KBM-7 (cell line): ENCODE measurements at places on chromosomes 2 and 18.

- peak; percentile 67 for DNase-seq
These were observed 27.3 kb downstream of the GKN2 start for GRCh38 chr2:68925295-68925896.

DNA sequence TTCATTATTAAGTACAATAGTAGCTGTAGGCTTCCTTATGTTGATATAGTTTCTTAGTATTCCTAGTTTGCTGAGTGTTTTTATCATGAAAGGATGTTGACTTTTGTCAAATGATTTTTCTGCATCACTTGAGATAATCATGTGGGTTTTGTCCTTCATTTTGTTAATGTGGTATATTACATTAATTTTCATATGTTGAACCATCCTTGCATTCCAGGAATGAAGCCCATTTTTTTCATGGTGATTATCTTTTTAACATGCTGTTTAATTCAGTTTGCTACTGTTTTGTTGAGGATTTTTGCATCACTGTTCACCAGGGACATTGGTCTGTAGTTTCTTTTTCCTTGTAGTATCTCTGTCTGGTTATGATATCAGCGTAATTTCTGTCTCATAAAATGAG is 82.9 kb upstream of the CNGA3 start:
- DNase-seq: no peak

GRCh38 chr2:181839811-181840210 is 51.7 kb upstream of the ITPRID2 start:
- no peak for DNase-seq

DNA sequence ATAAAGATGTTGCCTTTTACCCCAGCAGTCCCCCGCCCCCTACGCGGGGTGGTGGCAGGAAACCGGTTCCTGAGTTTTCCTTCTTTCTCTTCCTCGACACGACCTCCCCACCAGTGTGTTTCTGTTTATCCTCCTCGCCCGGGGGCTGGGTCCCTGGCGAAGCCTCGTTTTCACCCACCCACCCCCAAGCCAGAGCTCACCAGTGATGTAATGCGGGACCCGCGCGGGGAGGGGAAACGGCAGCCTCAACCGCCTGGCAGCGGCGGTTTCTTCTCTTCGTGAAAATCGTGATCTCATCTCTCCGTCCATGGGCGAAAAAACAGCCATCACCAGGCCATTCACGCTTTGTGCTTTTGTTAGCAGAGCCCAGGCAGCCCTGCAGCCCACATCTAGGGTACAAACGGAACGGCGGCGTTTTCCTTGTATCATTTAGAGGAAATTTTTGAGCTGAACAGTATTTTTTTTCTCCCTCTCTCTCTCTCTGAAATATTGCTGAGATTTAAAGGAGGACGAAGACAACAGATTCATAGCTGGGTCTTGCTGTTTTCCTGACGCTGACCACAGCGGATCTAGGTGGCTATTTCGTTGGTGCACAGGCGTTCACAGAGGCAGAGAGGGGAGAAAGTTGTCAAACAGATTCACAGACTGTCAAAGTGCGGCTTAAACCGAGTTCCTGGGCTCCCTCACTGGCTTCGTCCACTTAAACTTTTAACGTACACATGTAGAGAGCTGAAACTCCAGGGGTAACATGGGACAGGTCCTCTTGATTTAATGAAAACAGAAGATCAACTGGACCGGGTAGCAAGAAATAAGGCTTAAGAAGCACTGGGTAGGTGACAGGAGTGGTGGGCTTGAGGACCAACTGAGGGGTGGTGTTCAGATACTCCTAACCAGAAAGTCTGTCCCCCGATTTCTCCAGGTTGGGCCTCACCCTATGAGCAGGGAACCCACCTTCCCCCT is 21.9 kb upstream of the PAX3 start:
- no peak for DNase-seq

- DNase-seq: no peak
These were observed 90.2 kb downstream of the EHD3 start for GRCh38 chr2:31324016-31324633.

GRCh38 chr18:56451188-56451587 is 187.2 kb downstream of the TXNL1 start:
- DNase-seq: no peak

GRCh38 chr2:39510140-39510539 is 73.1 kb upstream of the MAP4K3 start:
- DNase-seq: no peak

DNA sequence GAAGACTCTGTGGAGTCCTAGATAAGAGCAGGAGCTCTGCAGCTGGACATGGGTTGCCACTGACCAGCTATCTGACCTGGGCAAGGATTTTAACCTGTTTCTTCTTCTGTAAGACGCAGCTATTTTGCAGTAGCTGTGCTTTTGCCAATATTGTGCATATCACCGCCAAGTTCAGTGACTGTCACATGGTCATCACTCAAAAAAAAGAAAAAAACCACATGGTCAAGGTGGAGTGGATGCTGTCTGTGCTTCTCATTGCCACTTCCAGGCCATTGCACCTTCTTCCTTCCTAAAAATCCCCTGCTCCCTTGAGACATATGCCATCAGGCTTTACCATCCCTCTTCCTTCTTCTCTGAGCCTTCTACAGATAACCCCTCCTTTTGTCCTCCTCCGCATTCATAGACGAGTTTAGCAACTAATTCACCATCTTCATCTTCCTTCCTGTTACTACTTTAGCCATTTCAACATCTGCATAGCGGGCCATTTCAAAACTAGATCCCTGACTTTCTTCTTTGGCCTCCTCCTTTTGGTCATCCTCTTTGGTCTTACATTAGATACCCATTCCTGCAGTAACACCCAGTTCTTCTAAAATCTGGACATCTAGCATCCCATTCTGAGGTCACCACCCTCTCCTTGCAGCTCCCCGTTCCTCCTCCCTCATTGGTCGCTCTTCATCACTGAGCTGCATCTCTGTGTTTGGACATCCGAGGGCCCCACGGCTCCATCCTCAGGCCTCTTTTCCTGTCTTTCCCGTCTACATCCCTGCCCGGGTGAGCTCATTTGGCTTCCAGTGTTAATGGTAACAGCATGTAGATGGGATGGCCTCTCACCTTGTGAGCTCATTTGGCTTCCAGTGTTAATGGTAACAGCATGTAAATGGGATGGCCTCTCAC is 17.8 kb downstream of the RNF144A start:
- DNase-seq: peak; percentile 70

- peak; percentile 16 for DNase-seq
These were observed 102.6 kb downstream of the HDAC4 start for GRCh38 chr2:239298116-239298804.

GRCh38 chr18:39604836-39605235 is 2039.2 kb upstream of the CELF4 start:
- no peak for DNase-seq

DNA sequence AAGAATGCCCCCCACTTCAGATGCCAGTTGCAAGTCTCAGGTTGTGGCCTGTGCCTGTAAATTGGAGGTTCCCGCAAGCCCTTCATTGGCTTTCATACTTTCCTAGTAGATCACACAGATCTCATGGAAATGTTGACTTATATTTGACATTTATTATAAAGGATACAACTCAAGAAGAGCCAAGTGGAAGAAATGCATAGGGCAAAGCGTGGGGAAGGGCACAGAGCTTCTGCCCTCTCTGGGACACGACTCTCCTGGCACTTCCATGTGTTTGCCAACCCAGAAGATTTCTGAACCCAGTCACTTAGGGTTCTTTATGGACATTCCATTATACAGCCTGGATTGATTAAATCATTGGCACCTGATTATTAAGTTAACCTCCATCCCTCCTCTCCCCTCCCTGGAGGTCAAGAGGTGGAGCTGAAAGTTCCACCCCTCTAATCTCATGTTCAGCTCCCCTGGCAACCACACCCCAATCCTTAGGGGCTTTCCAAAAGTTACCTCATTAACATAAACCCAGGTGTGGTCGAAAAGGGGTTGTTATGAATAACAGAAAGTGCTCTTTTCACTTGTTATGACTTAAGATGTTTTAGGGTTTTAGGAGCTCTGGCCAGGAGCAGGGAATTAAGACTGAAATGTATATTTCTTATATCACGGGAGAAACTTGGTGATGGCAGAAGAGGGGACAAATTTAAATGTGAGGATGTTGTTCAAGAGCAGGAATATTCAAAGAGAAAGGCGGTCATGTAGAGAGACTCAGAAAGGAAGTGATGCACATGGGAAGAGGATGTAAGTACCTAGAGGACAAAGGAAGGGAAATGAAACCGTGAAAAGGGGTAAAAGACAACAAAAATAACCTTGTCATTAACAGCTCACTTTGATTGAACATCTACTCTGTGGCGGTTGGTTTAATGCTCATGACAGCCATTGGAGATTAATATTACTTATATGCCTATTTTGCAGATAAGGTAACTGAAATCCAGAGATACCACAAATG is 31.8 kb downstream of the SP100 start:
- DNase-seq: no peak

DNA sequence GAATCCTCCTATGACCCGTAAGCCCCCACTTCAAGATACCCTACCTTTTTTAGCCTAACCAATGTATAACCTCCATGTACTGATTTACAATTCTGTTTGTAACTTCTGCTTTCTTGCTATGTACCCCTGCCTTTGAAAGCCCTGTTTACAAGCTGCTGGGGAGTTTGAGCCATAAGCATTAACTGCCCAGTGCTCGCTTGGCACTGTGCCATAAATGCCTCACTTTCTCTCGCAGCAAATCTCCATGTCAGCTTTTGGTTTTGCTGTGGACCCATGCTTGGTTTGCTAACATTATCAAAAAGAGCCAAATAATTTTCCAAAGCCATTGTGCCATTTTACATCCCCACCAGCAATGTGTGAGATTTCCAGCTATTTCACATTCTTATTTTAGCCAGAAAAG is 51.8 kb downstream of the TEX51 start:
- no peak for DNase-seq

DNA sequence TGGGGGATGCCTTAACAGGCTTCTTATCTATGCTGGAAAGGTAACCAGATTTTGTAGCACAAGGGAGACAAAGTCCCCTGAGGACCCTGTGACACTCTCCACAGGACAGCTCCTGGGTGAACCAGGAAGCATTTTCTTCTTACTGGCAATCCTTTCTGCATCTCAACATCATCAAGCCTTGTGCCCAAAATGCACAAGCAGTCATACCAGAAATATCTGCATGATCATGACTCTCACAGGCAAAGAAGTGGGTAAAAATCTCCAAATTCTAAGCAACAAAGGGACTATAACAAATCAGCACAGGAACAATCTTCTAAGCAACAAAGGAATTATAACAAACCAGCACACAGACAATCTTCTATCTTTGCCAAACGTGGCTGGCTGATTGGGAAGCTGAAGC is 99.1 kb upstream of the CD226 start:
- DNase-seq: no peak

DNA sequence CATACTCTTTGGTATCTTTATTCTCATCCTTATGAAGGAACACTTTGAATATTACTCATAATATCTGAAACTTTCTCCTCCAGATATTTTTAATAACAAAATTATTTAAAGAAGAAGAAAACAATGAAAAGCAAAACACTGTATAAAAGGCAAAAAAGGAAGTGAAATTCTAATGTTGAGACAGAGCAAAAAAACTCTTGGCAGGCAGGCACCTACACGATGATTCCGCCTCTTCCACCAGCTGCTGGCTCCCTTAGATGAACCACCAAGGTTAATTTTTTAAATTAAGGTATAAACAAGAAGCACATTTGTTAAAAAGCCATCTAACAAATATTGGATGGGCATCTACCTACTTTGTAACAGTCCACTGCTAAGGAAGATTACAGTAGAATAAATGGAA is 434.7 kb downstream of the EPHA4 start:
- no peak for DNase-seq

- DNase-seq: no peak
These were observed 81.7 kb upstream of the SEC11C start for GRCh38 chr18:59057969-59058368.

GRCh38 chr2:200968735-200969134 is 5.3 kb upstream of the ORC2 start:
- DNase-seq: peak; percentile 16

GRCh38 chr2:121911036-121911435 is 155.6 kb downstream of the TSN start:
- DNase-seq: no peak

- no peak for DNase-seq
These were observed 66.4 kb downstream of the CYB5A start for GRCh38 chr18:74225193-74225840.

GRCh38 chr18:9428301-9428706 is 47.0 kb upstream of the RALBP1 start:
- no peak for DNase-seq

- no peak for DNase-seq
These were observed 368.2 kb downstream of the IRS1 start for GRCh38 chr2:226431288-226431948.

DNA sequence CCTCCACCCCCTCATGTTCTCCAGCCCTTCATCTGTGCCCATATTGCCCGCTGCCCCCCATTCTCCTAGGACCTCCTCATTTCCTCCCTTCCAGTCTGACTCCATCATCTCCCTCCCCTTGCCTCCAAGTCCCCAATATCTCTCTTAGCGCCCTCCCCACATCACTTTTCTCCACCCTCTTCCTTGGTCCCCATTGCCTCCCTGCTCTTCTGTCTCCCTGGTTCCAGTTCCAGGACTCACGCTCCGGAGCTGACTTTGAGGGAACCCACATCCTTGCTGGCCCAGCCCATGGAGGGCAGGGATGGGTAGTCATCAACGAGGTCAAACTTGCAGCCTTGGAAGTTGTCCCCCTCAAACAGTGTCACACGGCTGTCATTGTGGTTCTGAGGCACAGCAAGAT is 2.6 kb downstream of the CRYBA2 start:
- DNase-seq: no peak

- DNase-seq: no peak
These were observed 187.5 kb downstream of the LTBP1 start for GRCh38 chr2:33134086-33134771.

DNA sequence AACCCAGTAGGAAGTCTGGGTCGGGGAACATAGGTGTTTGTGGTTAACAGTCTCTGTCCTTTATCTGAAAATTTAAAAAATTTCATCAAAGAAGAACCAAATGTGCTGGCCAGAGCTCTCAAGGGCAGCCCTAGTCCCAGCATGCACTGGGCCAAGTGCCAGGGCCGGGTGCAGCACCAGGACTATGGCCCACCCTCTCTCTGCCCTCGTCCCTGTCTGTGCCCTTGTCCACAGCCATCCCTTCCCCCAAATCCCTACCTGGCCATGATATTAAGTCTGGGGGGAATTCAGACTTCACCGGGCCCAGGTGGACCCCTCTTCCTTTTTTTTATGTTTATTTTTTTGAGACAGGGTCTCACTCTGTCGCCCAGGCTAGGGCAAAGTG is 14.4 kb upstream of the ZFP36L2 start:
- DNase-seq: no peak

- no peak for DNase-seq
These were observed 253.3 kb upstream of the OSR1 start for GRCh38 chr2:19611491-19612332.
